ENCODE measurements at places on chromosomes 12 and 14. TPM values are rescaled to one million over a fixed set of nuclear protein-coding genes. Genes with fewer than 3 reads are reported as not detected.

DNA sequence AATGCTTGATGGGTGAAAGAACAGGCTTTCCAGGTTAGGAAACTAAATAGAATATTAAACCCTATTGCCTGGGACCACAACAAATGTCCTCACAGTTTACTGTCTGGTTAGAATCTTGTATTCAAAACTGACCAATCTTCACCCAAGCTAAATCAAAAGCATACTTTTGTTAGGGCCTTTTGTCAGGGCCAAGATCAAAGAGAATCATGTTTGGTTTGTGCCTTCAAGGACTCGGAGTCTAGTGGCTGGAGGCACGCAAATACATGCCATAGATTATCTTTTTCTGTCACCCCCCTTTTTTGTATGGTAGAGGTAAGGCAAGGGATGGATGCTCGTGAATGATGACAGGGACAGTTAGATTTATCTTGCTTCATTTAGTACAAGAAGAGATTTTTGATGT, 51.1 kb upstream of the AKAP6 start:
- no peak for DNase-seq

DNA sequence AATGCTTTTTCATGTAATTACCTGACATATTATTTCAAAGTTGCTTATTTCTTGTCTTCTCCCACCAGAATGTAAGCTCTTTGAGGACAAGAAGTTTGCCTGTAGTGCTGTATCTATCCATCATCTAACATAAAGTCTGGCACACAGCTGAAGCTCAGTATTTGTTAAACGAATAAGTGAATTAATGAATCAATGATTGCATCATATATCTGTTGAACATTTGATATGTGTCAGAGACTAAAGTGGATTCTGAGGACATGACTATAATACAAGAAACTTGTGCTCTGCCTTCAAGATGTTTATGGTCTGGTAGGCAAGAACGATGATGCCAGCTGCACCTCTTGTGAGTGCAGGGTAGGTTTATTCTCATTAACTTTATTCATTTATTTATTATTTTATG, 115.4 kb upstream of the SCAF11 start:
- DNase-seq: no peak

DNA sequence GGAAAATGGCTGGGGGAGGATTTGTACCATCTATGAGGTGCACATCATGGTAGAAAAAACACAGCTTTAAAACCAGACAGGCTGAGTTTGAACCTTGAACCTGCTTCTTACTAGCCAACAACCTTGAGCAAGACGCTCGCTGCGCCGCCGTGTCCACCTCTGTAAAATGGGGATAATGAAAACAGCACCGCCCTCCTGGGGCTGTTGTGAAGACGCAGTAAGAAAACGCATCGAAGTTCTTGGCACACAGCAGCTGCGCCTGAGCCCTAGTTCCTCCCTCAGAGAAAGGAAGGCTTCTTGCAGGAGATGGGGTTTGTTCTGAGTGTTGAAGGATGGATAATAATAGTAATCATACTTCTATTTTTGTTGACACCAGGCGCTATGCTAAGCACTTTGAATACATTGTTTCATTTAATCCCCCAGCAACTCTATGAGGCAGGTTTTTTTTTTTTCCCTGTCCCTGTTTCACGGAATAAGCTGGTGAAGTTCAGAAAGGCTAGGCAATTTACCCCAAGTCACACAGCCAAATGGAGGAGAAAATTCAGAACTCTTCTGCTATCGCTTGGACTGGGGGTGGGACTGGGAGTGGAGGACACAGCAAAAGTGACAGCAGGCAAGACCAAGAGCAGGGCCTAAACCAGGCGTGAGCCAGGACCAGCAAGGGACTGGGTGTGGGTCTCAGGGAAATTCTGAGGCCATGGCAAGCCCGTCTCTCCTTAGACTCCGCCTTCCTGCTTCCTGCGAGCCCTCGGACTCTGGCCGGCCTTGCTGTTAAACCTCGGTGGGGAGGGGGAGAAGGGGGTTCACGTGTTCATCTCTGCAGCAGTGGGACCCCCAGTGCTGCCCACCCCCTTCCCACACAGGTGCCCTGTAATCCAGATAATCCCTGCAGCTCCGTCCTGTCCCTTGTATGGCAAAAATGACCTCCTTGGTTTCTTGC, 97.5 kb downstream of the LRRC74A start:
- no peak for DNase-seq

GRCh38 chr12:52200781-52201450, 9.1 kb upstream of the KRT80 start:
- no peak for DNase-seq

- no peak for DNase-seq
These were observed 3.0 kb downstream of the PAWR start for GRCh38 chr12:79687711-79688260.

GRCh38 chr14:104794099-104794498, 1.4 kb downstream of the AKT1 start:
- no peak for DNase-seq

GRCh38 chr14:69685716-69686115, 74.3 kb downstream of the SUSD6 start:
- DNase-seq: no peak

- no peak for DNase-seq
These were observed 52.0 kb downstream of the PEBP1 start for GRCh38 chr12:118187751-118188435.

- DNase-seq: no peak
These were observed 820.7 kb upstream of the FBXO33 start for GRCh38 chr14:40252817-40253447.

DNA sequence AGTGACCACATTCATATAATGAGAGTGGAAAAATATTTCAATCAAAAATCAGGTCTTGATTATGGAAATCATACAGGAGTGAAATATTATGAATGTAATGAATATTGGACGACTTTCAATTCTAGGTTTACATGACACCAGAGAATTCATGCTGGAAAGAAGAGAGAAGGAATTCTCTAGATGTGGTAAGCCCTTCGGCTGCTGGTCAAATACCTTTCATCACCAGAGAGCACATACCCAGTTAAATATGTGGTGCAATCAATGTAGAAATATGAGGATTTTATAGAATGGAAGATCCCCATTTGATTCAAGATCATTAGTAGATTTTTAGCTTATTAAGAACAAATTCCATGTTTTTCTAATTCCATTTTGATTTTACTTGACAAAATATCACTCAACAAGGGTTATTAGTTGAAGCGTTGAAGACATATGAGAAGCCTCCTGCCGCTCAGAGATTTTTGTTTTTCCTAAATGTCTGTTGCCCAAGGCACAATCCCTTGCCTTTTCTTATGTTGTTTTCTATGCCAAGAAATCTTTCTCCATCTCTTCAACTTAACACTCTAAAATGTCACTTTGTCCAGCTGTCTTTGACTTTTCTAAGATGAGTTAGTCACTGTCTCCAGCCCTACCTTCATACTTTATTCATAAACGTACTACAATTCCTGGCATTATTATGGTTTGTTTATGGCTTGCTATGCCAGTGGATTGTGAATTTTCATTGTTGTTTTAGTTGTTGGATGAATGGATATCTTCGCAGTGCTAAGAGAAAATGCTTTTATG, 72.8 kb upstream of the ZDHHC17 start:
- no peak for DNase-seq

DNA sequence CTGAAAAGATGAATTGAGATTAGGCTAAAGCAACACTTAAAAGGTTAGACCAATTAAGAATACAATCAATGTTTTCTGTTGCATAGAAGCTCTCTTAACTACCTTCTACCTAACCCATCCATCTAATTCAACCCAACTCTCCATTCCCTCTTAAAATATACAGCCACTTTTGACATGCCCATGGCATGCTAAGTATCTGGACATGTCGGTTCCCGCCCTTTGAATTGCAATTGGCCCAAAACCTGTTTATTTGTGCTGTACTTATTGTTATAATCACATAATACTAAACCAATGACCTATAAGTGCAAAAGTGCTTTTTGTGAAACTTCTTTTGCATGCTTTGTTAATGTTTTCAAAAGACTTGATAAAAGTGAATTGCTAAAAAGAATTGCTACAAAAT, 37.6 kb upstream of the APPL2 start:
- no peak for DNase-seq

DNA sequence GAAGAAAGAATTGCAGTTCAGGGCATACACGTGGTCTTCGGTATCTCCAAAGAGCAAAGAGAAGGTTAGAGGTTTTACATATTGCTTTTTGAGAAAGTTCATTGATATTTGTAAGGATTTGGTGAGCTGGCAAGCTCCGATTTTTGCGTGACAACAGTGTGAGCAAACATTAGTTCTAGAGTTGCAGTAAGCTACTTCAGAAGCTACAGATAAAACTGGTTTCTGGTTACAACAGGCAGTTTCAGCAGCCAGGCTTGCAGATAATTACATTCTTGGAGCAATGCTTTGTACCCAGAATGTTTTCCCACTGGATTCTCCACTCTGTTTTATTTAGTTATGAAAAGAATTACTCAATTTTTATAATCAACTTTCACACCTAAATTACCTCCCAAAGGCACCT, 28.2 kb downstream of the KLRK1 start:
- DNase-seq: no peak

DNA sequence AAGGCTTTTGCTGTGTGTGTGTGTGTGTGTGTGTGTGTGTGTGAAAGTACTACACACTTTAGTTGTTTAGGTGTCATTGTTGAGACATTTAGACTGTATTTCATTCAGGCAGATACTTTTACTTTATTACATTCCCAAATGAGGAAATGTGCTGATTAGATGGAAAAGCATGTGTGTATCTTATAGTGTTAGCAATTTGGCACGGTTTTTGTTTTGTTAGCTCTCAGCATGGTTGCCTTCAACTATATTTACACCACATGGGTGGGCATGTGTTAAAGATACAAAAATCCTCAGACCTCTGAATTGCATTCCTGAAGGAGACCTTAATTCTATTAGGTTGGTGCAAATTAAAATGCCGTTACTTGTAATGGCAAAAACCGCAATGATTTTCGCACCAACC, 879.5 kb downstream of the DIO2 start:
- DNase-seq: no peak

- no peak for DNase-seq
These were observed 436 bp downstream of the VPS33A start for GRCh38 chr12:122265886-122266229.

DNA sequence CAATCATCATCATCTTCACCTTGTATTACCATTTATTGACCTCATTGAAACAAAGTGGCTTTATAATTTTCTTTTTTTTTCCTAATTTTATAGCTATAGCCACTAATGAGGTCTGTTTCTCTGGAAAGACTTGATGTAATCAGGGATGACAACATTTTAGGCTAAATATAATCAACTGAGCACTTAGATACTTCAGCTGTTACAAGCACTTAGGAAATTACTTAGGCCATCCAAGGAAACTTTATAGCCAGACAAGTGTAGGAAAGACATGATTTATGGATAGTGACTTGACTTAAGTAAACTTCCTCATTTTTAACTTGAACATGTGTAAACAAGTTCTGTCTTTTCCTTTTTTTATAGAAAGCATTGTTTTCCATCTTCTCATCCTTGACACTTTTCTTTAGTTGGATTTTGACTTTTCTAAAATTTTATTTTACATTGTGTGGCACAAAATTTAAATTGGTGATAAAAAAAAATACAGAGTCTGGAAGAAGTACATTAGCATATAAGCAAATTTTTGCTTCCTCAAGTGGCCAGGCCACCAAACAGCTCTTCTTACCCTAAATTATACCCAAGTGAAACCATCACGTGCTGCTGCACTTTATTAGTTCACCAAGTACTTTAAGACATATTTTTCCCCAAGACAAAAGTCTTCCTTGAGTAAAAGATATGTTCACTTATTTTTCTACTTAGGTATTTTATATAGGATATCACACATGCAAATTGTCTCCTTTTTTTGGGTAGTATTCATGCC, 15.1 kb downstream of the CPNE8 start:
- no peak for DNase-seq

DNA sequence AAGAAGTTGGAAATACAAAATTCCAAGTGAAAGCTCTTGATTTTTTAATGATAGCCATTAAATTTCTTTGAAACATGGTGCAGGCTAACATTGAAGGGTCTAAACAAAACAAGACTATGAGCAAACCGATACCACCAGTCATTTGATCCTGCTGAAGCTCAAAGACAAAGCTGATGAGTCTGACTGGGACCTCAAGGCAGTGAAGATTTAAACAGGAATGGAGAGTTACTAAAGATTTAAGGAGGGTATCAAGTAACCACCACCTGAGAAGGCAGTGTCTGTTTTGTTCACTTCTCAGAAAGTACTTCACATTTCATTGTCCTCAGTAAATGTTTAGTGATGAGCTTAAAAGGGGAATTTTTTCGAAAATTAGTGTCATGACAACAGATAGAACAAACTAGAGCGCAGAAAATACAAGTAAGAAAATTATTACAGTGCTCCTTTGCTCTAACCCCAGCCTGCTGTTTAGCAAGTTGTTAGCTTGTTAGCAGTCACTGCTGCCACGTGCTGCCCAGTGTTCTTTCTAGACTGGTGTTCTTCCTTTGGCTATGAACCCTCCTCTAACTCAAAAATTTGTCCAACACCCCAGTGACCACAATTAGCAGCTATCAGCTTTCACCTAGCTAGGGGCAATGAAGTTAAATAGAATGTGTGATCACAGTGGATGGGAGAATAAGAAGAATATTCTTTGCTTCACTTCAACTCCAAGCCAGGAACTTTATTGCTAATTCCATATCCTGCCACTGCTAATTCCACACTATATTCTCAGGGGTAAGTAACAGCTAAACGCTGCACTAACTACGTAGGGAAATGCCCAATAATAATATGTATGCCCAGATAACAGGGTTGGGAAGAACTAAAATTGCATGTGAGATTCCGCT, 41.1 kb downstream of the YAF2 start:
- no peak for DNase-seq

DNA sequence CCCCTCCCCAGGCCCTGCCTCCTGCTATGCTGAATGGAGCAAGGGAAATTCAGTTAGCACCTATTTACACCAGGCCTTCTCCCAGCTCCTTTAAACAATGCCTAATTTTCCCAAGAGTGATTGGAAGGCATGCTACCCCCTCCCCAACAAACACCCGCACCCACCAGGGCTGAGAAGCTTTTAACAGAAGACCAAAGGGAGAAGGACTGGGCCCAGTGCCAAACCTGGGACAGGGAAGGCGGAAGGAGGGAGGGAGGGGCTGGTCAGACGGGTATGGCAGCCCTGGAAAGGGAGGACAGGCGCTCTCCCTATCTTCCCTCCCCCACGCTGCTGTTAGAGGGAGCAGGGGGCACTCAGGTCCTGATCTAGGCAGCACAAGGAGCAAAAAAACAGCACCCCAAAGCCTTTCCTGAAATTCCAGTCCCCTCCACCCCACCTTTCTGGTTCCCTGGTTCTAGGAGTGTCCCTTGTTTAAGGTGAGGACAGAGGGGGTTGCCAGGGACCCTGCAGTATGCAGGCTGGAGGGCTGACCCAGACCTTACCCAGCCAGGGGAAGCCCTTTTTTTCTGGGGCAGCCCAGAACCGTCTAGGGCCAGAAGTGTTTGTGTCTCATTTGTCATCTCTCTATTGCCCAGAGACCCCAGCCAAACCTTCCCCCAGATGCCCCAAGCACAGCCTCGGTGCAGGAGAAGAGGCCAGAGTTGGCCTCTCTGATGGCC, 2.4 kb upstream of the KRT8 start:
- DNase-seq: no peak

GRCh38 chr12:121127501-121127900, 5.2 kb upstream of the P2RX7 start:
- no peak for DNase-seq

Gene PLEK2
- not detected for total RNA-seq

Gene TAS2R13
- total RNA-seq: 2.4 TPM

Gene GUCY2C
- total RNA-seq: not detected

Gene PTPRQ
- 0.35 TPM for total RNA-seq

Gene TMCC3
- not detected for total RNA-seq

Gene CHD8
- 86.0 TPM for total RNA-seq

Gene GYS2
- not detected for total RNA-seq

Gene SLC17A8
- not detected for total RNA-seq

Gene KLRK1
- total RNA-seq: 4.9 TPM

Gene SLC4A8
- total RNA-seq: 4.2 TPM

Measured in osteocyte (in vitro differentiated cells).